ENCODE measurements at places on chromosomes 4 and X. TPM values are rescaled to one million over a fixed set of nuclear protein-coding genes. Genes with fewer than 3 reads are reported as not detected.

The TMEM185A gene
- 22.1 TPM for total RNA-seq

The FAT1 gene
- 75.5 TPM for total RNA-seq

The SLC25A14 gene
- total RNA-seq: 6.9 TPM

The FAM114A1 gene
- total RNA-seq: 90.2 TPM

The ARX gene
- total RNA-seq: not detected

The ADGRG4 gene
- total RNA-seq: 0.71 TPM

The PROM1 gene
- total RNA-seq: 0.43 TPM

The PDLIM3 gene
- total RNA-seq: 540 TPM

The CLNK gene
- total RNA-seq: 0.19 TPM

DNA sequence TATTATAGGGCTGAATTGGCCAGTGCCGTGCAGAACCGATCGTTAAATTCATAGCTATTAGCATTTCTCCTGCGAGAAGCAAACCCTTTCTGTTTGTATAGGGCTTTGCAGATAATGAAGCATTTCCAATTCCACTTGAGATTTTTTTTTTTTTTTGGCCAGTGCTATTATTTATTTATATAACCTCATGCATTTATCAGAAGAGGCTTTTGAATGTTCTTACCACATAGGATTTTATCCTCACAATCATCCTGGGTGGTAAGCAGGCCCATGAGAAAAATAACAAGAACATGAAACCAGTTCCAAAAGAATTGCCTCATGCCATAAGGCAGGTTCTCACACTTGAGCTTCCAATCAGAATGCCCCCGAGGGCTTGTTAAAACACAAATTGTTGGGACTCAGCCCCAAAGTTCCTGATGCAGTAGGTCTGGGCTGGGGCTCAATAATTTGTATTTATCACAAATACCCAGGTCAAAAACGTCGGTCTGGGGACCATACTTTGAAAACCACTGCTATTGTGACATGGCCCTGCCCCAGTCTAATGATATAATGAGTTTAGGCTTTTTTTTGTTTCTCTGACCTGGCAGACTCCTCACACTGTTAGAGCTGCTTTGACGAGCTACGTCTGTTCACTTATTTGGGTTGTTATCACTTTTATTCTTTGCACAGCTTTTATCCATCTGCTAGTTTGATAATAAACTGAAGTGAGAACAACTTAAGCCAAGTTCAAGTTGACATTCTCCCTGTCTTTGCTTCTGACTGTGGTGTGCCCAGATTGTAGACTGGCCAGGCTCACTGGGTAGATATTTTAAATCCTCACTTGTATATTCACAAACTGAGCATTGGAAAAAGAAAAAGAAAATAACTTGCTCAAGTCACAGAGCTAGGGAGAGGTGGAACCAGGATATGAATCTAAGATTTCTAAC, 20.1 kb downstream of the SUPT20HL1 start:
- DNase-seq: no peak

DNA sequence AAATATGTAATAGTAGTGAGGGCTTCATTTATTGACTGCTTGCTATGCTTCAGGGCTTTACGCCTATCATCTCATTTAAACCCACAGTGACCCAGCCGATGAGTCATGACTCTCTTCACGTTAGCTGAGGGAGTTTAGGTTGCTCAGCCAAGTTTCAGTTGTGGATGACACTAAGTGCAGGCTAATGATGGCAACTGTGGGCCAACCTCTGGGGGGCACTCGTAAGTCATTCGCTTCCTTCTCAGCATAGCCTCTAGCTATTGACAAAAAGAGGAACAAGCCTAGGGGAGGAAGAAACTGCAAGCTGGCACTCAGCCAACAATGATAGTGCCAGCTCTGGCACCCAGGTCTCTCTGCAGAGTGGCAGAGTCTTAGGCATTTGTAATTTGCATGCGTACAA, 325.0 kb downstream of the ARHGAP10 start:
- DNase-seq: peak; percentile 91

- no peak for DNase-seq
Measured at GRCh38 chr4:37528166-37528885, 157.8 kb downstream of the RELL1 start.

GRCh38 chrX:72348247-72348979, 42.7 kb upstream of the CITED1 start:
- DNase-seq: no peak

DNA sequence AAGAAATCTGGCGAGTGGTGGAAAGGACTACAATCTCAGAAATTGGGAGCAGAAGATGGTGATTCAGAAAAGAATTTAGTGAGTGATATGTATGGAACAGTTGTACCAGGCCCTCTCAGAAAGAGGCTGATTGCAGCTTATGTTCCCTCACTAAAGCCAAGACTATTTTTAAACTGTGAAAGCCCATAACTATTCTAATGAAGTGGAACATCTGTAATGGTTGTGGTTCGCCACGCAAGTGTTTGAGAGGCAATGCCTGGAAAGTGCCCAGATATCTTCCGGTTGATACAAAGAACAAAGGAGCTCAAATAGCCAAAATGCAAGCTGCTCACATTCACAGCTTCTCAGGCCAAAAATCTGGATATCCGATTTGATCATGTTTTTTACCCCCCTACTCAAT, 1250.7 kb downstream of the RAPGEF2 start:
- no peak for DNase-seq

GRCh38 chrX:46770817-46771163, 11.9 kb upstream of the SLC9A7 start:
- DNase-seq: no peak

GRCh38 chrX:47960406-47960805, 43.4 kb downstream of the ZNF182 start:
- DNase-seq: no peak

GRCh38 chr4:178242655-178243054, 800.4 kb upstream of the AGA start:
- DNase-seq: no peak

DNA sequence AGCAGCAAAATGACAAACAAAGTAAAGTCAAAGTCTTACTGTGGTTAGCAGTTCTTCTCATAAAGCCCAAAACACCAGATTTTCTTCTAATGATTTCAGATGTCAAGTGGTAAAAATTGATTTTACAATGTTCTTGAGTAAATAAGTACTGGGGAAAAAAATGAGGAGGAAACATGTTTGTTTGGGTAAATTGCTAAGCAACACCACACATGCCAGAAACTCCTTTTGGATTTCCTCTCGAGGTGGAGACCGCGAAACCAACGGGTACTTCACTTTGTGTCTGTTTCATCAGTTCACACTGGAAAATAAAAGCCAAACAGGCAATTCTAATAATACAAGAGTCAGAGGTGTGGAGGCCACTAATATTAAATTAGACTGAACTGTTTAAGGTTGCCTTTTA, 4.6 kb upstream of the PKD2 start:
- no peak for DNase-seq

GRCh38 chrX:15160558-15161095, 109.3 kb downstream of the ASB9 start:
- no peak for DNase-seq

- no peak for DNase-seq
Measured at GRCh38 chr4:113349430-113349829, 300.0 kb downstream of the ANK2 start.
